ENCODE measurements at places on chromosomes 3 and 15.

DNA sequence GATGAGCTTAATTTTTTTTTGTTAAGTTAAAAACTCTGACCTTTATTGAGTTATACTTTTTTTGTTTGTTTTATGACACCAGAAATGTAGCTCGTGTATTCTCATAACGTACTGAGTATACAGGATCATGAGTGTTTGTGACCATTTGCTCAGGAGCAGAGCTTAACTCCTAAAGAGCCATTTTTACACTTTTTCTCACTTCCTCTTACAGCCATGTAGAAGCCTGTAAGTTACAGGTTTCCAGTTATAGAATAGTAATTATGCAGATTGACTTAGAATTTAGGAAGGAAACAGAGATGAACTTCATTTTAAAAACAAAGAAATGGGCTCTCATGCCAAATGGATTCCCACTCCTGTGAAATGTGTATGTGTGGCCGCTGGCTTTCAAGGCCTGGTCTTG lies 151.7 kb downstream of the MCTP2 start:
- no peak for DNase-seq

- no peak for DNase-seq
Measured at GRCh38 chr15:95591886-95592285, 738.6 kb upstream of the NR2F2 start.

GRCh38 chr15:48559285-48559684 lies 86.2 kb downstream of the FBN1 start:
- DNase-seq: no peak

DNA sequence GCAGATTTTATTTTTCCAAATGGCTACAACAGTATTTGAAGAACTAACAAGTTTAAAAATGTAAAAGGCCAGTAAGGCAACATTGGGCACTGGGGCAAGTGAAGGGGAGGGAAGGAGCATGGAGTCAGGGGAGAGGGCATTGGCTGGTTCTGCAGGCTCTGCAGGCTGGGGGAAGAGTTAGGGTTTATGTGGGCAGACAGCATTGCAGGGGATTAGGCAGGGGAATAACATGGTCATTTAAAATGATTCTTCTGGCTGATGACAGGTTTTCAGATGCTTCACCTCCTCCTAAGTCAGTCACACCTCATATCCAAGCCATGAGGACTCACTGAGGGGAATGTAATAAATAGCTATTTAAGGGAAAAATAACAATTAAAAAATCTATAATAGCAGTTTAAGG lies 52.6 kb downstream of the BTD start:
- DNase-seq: no peak

DNA sequence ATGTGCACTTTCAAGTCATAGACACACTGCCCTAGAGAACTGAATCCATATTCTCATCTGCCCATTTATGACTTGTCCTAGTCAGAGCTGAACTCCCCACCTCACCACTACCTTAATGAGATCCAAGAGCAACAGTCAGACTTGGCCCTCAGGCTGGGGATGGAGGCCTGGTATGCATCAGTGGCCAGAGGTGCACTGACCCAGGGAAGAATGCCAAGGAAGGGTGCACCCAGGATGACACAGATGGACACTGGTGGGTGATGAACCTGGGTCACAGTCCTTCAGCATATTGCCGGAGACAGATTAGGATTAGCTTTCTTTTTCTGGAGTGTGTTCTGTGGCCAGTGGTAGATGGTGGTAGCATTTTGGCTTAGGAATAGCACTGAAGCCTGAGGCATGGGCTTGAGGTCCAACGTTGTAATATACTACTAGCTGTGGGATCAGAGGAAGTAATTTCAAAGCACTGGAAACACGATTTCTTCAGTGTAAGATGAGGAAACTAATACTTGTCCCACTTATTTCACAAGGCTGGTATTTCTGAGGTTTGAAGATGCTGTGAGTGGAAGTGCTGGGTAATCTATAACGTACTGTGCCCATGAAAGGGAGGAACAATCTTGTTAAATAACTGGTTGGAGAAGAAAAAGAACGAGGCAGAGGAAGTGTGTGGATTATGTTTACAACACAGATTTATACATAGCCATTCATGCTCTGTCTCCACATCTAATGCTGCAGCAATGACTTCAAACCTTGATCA lies 265.0 kb downstream of the THRB start:
- no peak for DNase-seq

DNA sequence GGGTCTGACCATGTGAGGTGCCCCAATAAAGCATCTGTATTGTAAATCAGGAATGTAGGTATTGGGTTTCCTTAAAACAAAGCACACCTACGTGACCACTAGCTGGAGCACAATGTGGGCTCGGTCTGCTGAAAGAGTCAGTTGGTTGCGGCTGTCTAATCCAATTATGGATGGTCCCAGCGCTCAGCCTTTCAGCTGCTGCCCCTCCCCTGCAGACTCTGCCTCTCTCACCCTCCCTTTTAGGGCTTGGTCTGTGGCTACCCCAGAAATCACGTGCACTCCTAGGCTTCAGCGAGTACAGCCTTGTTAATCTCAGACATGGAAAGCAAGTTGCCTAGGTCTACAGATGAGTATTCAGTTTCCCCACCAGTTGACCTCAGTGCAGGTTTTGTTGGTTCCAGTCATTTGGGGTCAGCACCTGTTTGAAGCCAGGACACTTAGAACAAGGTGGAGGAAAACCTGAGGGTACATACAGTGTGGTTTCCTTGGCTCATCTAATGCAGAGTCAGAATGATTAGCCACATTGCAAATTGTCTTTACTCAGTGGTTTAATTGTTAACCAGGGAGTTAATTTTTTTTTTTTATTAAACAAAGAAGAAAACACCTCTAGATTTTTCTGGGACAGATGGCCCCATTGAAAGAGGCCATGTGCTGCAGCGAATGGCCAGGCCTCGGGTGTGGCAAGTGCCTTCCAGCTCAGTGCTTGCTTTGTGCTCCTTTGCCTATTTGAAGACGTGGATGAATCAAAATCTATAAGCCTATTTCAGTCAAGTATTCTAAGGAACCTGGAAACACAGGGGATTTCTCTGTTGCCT lies 137.7 kb downstream of the IGF1R start:
- no peak for DNase-seq

DNA sequence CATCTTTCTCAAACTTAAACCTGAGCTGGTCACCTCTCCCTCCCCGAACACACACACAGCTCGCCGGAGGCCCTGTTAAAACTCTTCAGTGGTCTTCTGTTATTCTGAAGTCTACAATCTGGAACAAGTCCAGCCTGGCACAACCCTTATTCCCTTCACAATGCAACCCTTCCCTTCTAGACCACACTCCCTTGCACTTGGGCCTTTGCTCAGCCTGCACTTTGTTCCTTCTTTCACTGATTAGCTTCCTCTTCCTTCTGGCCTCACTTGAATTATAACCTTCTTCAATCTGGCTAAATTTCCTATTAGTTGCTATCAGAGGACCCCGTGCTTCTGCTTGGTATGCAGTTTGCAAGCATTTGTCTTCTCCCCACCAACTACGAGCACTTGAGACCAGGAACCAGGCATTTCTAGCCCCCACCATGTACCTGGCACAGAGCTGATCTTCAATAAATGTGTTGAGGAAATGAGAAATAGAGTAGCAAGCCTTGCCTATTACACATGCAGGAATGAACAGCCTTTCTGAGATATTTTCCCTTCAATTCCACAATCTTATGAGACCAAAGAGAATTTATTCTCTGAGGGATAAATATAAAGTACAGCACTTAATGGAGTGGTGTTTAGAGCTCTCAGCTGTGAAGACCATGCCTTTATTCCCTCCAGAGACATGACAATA lies 663.1 kb upstream of the ADAMTS9 start:
- DNase-seq: no peak

DNA sequence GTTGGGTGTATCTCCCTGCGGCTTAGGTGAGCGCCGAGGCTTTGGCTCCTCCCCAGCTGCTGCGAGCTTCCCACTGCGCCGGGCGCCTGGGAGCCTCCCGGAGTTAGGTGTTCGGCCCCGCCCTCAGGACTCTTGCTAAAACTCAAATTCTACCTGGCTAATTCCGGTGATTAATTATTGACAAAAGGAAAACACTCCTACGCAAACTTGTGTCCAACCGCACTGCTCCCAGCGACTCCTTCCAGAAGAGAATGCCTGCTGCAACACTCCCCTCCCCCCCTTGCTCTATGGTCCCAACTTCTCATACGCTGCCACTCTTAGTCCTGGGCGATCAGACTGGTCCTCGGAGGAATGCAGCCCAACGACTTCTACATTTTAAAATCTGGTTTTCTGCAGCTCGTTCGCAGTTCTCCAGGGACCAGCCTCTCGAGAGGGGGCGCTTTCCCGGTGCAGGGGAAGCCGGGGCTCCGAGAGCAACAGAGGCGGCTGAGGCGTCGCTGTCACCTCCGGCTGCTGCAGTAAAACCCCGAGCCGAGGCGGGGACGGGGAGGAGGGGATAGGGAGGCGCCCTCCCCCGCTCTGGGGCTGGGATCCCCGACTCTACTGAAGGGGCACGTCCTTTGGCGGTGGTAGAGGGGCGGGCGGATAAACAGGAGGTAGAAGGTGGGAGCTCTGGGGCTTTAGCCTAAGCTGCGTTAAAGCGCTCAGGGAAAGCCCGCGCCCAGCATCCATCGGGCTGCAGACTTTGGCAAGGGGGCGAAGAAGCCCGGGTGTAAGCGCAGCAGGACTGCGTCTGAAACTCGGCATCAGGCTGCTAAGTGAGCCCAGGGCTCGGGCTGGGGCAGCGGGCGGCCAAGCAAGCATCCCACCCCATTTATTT lies at the start of gene SPTSSB:
TSS of gene SPTSSB (minus strand) at position 77 of the 880 bp plus-strand sequence. CDS start 25,194 bp downstream, outside the sequence.
- DNase-seq: peak; percentile 39

- DNase-seq: peak; percentile 79
Measured at GRCh38 chr15:24956111-24956838, 1.5 kb downstream of the SNRPN start.

GRCh38 chr3:16375891-16376290 lies 110.9 kb downstream of the OXNAD1 start:
- DNase-seq: no peak

DNA sequence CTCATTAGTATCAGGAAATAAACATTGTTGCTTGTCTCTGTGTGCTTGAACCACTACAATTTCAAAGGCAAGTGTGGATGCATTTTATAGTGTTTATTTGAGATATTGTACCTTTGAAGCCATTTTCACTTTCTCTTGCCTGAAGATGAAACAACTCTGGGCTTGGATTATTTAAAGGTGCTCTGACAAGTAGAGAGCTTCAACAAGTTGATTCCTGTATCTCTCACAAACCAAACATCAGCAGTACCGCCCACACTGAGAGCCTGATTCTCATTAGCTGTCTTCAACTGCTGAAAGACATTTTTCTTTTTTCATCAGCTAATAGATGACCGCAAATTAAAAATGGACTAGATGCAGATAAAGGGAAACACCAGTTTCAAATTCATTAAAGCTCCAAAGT lies 806 bp upstream of the CERS3 start:
- DNase-seq: peak; percentile 9

DNA sequence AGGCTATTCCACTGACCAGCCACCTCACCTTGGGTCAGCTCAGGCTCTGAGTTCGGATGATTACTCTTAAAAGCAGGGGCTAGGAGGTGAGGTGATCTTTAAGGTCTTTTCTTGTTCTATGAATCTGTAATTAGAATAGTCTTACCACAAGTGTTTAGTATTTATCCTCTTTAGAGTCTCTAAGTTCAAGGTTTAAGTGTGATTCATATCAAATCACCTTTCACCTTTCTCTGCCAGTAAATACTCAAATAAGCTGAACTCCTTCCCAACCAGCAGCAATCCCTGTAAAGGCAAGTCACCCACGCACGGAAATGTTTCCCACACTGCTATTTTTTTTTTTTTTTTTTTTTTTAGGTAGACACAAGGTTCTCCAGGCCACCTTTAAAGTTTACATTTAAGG lies 14.5 kb upstream of the TMEM44 start:
- DNase-seq: no peak

DNA sequence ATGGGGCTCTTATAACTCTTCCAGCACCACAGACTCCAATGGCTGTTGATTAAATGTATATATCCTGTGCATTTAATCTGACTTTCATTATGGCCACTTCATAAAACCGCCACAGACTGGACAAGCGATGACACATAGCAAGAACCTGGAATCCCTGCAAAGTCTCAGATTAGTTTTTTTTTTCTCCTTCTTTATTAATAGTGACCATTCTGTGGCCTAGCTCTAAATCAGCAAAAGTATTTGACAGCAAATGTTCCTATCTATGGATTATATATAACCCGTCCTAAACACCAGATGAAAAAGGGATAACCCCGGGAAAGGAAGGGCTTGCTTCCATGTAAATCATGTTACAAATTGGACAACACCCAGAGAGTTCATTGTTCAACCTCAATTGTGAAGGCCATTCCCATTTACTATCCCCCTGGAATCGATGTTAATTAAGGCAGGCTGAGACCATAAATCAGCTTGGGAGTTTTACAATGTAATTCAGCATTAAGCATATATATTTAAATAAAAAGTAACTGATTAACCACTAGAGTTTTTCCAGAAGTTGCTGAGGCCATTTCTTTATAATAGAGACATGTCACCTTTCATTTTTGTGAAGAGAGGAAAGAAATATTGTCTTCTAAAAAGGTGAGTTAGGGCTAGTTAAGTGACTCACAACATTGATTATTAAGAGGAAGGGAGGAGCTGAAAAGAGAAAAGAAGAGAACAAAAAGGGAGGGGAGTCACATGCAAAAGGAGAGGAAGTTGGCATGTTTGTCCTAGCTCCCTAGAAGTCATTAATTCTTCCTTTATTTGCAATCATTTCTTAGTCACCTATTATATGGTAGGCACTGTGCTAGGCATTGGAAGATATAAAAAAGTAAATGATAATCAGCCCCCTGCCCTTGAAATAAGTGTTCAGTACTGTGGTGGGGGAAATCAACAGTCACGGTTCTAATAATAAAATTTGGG lies 26.2 kb downstream of the ALDH1A2 start:
- DNase-seq: no peak

DNA sequence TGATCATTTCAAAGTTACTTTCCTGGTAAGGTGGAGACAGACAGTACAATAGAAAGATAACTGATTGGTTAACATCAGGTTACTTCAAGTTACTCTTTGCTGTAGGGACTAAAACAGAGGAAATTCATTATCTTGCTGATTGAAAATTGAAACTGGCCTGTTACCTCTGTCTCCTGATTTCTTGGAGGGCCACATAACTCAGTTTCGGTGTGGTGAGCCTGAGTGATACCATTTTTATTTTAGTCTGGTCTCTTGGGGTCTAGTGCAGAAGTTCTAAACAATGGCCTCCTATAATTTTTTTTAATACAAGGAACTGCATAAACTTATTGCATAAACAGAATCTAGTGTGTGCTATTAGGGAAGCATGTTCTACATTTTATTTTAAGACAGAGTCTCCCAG lies 1.2 kb upstream of the ICE2 start:
- no peak for DNase-seq

GRCh38 chr3:100403362-100404249 lies 2.3 kb downstream of the LNP1 start:
- DNase-seq: no peak

DNA sequence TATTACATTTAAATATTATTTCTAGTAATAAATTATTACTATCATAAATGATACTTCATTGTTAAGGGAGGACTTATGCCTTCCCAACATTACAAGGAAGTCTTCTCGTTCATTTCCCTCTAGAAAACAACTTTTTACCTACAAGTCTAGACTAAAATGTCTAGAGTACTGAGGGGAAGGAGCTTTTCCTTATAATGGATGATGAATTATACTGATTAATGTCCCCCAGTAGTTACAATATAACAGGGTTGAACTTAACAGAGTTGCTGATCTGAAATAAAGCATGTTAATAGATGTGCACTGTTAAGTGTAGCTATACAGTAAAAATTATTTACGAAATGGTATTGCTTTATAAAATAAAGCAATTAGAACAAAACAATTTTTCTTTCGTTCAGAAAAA lies 2.7 kb upstream of the MNS1 start:
- DNase-seq: no peak

Measured in central memory CD4-positive, alpha-beta T cell (primary cell).